Fibroblast of skin of left biceps (primary cell): ENCODE measurements at places on chromosomes 11 and 22.

DNA sequence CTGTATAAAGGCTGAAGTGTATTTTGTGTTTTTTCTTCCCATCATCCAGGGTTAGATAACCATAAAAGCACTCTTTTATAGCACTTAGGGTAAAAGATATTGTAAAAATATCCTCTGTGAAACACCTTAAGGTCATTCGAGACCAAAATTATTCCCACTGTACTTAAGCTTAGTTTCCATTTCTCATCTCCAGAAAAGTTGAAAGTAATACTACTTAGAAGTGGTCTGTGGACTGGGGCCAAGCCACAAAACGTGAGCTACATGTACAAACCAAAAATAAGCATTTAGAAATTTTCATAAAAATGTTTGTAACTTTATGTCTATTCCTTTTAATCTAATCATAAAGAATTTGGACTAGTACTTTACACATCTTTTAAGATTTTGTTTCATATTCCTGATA lies 142.0 kb upstream of the NTM start:
- DNase-seq = no peak

- no peak for DNase-seq
Observed at GRCh38 chr11:61512435-61512834, 3.9 kb downstream of the LRRC10B start.

DNA sequence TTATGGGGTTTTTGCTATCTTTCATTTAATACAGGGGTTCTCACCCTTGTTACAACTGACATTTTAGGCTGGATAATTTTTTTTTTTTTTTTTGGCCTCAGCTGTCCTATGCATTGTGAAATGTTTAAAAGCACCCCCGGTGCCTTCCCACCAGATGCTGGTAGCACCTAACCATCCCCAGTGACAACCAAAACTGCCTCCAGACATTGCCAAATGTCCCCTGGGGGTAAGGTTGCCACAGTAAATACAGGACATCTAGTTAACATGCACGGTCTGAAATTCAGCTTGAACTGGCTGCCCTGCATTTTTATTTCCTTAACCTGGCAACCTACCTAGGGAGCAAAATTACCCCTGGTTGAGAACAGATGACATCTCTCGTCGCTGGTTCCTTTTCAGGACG lies 72.4 kb downstream of the CYTH4 start:
- DNase-seq = no peak

DNA sequence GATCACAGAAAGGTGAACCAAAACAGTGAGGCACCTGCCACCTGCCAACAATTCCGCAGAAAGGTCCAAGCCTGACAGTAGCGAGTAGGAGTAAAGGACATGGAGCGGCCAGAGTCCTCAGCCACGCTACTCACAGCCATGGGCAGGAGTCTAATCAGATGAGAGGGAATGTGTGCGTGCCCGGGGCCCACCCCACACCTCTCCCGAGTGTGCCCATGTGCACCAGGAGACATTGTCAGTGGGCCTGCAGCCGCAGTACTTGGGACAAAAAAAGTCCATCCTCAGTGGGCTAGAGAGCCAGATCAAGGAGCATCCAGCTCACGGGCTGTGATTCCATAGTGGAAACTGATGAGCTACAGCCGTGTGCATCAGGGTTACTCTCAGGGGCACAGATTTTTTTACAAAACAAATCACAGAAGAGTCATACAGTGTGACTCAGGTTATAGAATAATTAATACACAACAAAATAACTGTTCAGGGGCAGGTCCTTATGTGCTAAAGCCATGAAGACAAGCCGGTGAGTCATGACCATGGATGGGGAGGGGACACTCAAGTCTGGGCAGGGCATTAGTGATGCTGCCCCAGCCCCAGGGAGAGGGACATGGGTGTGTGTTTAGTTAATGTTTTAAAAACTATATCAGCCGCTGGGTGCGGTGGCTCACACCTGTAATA lies 12.0 kb downstream of the SART1 start:
- no peak for DNase-seq

DNA sequence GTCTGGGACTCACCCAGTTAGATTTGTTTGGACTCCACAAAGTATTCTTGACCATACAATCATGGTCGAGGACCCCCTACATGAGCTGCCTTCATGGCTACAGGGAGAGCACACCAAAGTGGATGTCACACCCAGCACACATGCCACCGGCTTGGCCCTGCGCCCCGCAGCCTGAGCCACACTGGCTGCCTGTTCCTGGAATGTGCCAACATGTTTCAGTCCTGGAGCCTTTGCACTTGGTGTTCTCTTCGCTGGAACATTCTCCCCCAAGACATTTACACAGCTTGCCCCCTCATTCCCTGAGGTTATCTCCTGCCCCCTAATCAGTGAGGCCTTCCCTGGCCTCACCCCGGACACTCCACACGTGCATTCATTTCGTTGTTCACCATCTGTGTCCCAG lies 46.0 kb downstream of the PPARA start:
- no peak for DNase-seq

DNA sequence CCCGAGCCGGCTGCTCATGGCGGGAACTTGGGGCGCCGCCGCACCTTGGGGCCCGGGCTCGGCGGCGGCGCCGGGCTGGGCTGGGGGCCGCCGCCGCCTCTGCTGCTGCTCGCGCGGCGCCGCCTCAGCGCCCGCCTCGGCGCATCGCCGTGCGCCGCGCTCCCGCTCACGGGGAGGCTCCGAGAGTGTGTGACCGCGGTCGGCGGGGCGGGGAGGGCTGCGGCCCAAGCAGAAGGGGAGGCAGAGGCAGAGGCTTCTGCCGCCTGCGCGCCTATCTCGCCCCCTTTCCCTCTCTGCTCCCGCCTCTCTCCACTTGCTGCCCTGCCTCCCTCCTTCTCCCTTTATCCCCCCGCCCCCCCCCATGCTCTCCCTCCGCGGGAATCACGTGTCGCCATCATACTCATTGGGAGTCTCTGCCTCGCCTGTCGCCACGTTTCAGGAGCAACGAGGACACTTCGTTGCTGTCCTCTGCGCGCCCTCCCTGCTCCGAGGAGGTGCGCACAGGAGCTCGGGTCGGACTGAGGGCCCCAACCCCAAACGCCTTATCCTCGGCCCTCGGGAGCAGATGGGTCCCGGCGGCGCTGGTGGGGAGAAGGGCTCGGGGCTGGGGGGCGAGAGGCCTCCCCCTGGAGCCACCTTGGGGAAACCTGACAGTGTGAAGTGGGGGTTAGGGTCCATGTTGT lies at the start of gene GUCY1A2:
TSS of gene GUCY1A2 (minus strand) at position 258 of the 683 bp plus-strand sequence. CDS start 421 bp downstream, outside the sequence.
- no peak for DNase-seq
